Large intestine (tissue), 12 donors: ENCODE measurements at places on chromosomes 13 and 19. TPM values are rescaled to one million over a fixed set of nuclear protein-coding genes. Genes with fewer than 3 reads are reported as not detected.
A peak's percentile ranks its signal among the peaks of the same experiment; 100 is the strongest.

- no peak for DNase-seq
These were observed 3.9 kb upstream of the CD33 start for GRCh38 chr19:51220996-51221395.

Gene KCNN1
- 1.1 TPM for polyA plus RNA-seq

- DNase-seq = no peak
These were observed 561.8 kb downstream of the GPC6 start for GRCh38 chr13:93788456-93788855.

- DNase-seq = no peak
These were observed 76.5 kb upstream of the GPR12 start for GRCh38 chr13:26837102-26837501.

Gene UBE2L5
- polyA plus RNA-seq = 0.31 TPM

DNA sequence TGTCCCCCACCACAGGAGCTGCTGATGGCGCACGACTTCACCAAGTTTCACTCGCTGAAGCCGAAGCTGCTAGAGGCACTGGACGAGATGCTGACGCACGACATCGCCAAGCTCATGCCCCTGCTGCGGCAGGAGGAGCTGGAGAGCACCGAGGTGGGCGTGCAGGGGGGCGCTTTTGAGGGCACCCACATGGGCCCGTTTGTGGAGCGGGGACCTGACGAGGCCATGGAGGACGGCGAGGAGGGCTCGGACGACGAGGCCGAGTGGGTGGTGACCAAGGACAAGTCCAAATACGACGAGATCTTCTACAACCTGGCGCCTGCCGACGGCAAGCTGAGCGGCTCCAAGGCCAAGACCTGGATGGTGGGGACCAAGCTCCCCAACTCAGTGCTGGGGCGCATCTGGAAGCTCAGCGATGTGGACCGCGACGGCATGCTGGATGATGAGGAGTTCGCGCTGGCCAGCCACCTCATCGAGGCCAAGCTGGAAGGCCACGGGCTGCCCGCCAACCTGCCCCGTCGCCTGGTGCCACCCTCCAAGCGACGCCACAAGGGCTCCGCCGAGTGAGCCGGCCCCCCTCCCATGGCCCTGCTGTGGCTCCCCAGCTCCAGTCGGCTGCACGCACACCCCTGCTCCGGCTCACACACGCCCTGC, 4.4 kb upstream of the NOP53 start:
- DNase-seq = no peak

DNA sequence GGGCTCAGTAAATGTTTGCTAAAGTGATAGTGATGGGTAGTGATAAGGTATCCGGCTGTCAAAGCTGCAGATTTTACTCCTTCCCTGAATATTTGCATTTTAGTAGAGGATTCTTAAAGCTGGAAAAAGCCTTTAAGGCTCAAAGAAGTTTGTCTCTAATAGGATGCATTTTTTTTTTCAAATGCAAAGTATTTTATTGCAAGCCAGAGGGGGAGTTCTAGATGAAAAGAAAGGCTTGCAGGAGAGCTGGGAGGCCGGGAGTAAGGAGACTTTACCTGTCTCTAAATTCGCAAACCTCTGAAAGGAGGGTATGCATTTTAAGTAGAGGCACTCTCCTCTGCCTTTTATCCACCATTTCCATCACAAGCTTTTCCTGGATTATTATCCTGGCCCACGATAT, 100.7 kb upstream of the FNDC3A start:
- no peak for DNase-seq

- DNase-seq = no peak
These were observed 48.0 kb upstream of the RCBTB2 start for GRCh38 chr13:48580896-48581295.

GRCh38 chr13:23718996-23719395, 148.8 kb downstream of the TNFRSF19 start:
- no peak for DNase-seq

GRCh38 chr13:108213946-108214345, 1.4 kb downstream of the LIG4 start:
- no peak for DNase-seq

- no peak for DNase-seq
These were observed 190.8 kb downstream of the ZNF536 start for GRCh38 chr19:30562981-30563380.

DNA sequence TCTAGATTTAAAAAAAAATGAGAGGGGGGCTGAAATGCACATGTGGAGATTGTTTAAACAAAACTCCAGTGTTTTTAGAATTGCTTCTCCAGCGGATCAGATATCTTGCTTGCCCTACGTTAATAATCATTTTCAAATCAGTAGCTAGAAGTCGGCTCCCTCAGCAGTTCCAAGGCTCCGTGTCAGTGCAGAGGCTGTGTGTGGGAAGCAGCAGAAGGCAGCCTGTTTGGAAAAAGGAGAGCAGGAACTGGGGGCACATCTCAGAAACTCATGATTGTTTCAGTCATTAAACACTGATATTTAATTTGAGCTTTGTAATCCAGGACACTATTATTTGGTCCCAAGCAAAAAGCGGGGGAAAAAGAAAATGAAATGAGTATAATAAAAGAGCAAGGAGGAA, 50.9 kb downstream of the SOX21 start:
- DNase-seq = no peak

Gene VSTM1
- not detected for polyA plus RNA-seq

DNA sequence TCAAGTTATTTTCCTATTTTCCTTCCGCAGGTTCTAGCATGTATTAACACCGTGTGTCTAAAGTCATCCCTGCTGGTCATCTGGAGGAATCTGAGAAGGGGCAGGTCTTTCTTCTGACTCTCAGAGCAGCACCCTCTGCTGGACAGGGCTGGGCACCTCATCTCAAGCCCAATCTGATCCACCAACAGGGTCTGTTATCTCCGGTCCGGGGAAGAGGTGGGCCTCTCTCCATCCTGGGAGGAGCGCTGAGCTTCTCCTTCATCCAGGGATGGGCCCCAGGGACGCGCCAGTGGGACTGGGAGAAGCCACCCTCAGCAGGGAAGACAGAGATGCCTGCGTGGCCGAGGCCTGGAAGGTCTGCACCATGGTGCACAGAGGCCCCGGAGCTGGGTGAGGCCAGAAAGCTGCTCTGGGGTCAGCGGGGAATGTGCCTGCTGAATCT, 26.0 kb upstream of the ZNF331 start:
- peak; percentile 62 for DNase-seq

Gene PLPP2
- polyA plus RNA-seq = 1.6 TPM

Gene SIGLEC5
- polyA plus RNA-seq = 0.18 TPM

Gene DCT
- 0.13 TPM for polyA plus RNA-seq

DNA sequence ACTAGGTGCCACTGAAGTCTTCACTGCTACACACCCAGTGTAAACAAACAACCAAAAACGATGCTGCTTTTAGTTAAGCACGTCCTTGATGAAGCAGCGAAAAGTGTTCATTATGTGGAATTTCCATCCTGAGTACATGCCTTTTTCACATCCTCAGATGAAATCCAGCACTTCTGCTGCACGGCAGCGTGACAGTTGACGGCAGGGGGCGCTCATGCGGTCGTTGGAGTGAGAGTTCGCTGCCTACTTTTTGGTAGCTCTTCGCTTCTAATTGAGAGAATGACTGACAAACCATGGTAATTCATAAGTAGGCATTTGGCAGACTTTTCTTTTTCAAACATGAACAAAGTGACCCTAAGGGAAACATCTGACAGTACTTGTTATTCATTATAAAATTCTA, 1124.9 kb downstream of the EFNB2 start:
- peak; percentile 15 for DNase-seq

DNA sequence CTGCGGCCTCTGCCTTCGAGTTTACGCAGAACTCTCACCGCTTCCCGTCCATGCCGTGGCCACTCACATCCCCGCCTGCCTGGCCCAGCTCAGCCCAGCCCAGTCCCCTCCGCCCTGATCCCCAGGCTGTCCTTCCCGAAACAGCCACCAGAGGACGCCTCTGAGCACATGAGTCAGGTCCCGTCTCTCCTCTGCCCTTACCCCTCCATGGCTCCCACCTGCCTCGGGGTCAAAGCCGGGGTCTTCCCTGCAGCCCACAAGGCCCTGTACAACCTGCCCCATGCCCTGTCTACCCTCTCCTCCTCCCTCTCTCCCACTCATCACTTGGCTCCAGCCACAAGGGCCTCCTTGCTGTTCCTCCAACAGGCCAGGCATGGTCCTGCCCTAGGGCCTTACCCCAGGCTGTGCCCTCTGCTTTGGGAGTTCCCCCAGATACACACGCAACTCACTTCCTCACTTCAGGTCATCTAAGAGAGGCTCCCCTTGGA, 8.1 kb upstream of the SEMA6B start:
- peak; percentile 31 for DNase-seq

GRCh38 chr19:18173054-18173571, 500 bp upstream of the IFI30 start:
- DNase-seq = no peak

DNA sequence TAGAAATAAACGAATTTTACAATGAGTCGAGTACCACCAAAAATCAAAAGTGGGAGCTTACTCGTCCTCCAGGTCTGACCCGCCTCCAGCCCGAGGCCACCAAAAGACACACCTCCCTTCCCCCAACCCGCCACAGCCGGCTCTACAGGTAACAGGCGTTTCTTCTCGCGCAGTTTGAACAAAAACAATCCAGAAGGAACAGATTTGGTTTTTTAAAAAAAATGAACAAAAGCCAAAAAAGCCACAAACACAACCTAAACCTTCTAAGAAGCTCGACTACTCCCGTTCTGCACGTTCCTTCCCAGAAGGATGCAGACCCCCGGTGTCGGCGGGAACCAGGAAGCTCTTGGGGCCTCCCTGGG, 671 bp downstream of the ZDHHC20 start:
- no peak for DNase-seq

Gene SIAH3
- 0.19 TPM for polyA plus RNA-seq

- DNase-seq = no peak
These were observed 686.3 kb downstream of the FGF9 start for GRCh38 chr13:22357132-22357531.

DNA sequence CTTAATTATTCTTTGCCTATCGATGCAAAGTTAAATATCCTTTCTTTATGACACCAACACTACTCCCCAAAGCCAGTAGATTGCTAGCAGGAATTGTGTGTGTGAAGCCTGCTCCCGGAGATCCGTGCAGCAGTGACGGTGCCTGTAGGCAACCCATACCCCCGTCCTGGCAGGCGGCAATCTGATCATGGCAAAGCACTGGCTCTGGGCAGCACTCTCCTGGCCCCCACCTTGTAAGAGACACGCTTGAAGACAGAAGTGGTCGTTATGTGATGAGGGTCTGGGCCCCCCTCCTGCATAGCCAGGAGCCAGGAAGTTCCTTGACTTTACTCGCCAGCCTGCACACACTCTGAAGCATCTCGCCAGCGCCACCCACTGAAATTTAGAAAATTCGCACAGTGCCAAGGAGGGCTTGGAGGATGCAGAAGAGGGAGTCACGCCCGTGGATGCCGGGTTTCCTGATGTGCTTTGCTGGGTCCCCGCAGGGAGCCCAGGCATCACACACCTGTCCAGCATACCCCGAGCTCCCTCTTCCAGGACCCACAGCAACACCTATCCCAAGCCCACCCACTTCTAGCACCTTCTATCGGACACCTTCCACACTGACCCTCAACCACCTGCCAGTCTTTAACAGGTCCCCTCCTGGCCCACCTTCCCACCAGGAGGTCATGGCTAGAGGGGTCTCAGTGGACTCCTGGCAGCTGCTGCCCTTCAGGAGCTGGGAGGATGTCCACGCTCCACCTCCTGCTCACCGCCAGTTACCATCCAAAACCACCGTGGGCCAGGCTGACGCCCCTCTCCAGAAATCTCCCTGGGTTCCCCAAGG, 54.5 kb downstream of the CEBPG start:
- no peak for DNase-seq

DNA sequence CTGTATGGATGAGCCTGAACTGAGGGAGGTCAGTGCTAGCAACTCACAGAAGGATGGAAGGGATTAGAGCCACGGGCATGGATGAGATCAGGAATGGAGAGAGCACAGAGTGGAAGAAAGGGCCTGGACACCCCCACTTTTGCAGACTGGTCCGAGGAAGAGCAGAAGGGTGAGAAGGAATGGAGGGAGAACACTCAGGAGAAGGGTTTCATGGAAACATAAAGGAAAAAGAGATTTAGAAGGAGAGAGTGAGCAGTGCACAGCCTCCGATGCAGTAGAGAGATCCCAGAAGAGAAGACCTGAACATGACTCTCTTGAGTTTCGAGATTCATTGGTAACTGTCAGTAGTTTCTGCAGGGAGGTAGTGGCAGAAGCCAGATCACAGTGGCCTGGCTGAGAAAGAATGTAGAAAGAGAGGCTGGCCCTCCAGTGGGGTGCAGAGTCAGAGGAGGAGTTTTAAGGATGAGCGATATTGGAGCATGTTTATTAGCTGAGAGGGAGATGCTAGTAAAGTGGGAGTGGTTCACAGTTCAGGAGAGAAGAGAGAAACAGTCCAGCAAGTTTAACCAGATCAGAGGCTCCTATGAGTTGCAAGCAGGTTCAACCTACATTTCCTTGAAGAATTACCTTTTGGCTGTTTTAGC, 108.9 kb downstream of the ZAR1L start:
- no peak for DNase-seq

Gene CASP14
- polyA plus RNA-seq = not detected

Gene MAMSTR
- 4.1 TPM for polyA plus RNA-seq

DNA sequence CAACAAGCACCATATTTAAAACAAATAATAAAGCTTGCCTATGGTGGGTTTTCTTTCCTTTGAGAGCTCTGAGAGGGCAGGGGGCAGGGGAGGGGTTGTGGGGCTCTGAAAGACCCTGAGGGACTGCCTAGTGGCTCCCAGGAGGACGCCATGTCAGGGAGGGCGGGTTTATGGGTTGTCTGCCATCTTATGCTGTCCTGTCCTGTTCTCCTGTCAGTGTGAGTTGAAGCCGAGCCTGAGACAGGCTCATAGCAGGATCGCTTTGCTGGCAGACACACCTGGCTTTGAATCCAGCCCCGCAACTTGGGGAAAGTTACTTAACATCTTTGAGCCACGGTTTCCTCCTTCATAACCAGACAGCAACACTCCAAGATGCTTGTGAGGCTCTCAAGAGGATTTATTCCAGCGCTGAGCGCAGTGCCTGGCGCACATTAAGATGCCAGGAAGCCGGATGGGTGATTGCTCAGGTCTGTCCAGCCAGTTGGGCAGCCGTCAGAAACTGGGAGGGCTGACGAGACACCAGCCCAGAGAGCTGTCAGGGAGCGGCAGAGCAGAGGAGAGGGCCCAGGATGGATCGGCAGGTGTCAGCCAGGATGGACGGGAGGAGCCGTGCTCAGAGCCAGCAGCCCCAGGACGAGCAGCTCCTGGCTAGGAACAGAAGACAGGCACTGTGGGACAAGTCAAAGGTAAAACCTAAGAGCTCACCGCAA, 36.8 kb upstream of the C1QTNF9 start:
- no peak for DNase-seq
